ENCODE measurements at places on chromosomes 4 and X.

GRCh38 chr4:24979554-24979953 is 51.2 kb downstream of the LGI2 start:
- no peak for DNase-seq

GRCh38 chr4:125727931-125728330 is 413.2 kb downstream of the FAT4 start:
- no peak for DNase-seq

DNA sequence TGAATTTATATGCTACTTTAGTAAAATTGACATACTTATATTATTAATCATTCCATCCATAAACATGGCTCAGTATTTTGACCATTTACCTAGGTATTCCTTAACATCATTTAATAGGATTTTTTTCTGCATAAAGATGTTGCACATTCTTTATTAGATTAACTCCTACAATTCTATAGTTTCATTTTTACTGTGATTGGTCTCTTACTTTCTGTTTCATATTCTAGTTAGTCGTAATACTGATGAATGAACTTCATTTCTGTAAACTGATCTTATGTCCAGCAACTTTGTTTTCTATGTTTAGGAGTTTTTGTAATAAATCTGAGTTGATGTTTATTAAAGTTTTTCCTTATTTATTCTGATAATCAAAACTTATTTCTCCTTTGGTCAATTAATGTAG is 278.2 kb upstream of the CXXC4 start:
- DNase-seq: no peak

DNA sequence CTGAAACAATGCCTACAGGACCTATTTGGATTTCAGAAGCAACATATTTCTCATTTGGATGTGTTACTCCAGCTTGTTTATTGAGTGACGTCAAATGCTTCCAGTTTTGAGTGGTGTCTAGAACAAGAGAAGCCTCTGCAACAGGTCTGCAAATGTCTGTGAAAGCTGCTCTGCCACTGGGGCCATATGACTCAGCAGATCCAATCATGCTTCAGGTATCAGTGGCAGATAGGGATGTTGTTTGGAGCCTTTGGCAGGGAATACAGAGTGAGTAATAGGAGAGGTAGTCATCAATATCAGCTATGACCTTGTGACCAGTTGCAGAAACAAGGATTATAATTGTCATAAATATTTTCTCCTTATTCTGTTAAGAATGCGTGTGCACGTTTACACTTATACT is 141.1 kb upstream of the ZXDA start:
- DNase-seq: no peak

DNA sequence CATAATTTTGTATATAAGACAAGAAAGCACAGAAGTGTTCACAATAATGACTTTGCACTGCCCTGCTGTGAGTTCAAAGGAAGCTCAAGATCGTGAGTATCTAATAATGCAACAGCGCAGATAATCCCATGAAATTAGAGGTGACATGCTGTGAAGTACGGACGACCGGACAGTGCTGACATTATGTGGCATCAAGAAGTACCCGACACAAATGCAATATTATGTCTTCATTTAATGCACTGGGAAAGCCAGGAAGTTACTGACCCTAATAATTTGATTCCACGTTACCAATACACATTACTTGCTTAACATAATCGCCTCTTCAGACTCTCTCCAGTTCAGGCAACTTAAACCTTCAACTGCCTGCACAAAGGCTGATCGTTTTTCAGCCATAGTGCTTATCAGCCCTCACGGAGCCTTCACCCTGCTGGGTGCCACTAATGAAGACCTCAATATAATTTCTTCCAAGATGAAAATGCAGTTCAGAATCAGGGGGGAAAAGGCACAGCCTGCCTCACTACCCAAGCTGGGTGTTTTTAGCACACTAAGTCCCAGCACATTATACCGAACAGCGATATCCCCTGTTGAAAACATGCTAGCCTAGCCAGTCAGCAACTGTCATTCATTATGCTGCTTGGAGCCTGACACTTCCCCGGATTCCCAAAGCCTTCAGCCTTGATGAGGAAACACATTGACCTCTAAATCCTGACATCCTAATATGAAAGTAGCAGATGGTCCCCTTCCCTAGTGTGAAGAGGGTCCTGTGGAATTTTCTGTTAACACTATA is 56.1 kb downstream of the SLC7A11 start:
- no peak for DNase-seq

- DNase-seq: no peak
Measured at GRCh38 chrX:8139716-8140115, 31.4 kb downstream of the VCX2 start.
